ENCODE measurements at places on chromosomes 12 and 14.

DNA sequence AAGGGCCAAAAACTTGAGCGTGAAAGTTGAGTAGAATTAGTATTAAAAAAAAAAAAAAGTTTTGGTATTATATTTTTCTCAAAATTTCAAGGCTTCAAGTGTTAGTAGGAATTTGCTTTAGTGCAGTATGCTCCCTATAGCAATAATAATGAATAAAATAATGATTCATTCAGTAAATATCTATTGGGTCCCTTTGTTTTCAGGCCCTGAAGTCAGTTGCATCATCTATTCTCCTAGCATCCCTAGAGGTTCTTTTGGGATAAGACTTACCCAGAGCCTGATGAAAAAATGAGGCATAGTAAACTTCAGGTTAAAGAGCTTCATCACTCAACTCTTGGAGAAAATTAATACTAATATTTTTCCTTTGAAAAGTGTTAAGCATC lies 1.1 kb downstream of the KMT5A start:
- DNase-seq, result no peak

DNA sequence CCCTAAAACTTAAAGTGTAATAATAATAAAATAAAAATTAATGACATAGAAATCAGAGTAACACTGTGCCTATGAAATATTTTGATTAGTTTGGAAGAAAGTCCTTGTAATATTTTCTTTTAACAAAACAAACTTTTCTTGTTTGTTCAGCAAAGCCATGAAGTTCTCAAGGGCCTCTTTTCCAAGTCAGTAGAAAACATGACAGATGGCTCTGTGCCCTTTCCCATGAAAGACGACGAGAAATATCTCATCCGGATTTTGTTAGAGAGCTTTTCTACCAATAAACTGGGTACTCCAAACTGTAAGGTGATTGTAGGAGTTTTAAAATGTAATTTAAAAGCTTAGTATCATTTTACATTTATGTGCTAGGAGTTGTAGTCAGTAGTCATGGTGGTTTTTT lies 54.5 kb upstream of the ASPG start:
- DNase-seq, result no peak

DNA sequence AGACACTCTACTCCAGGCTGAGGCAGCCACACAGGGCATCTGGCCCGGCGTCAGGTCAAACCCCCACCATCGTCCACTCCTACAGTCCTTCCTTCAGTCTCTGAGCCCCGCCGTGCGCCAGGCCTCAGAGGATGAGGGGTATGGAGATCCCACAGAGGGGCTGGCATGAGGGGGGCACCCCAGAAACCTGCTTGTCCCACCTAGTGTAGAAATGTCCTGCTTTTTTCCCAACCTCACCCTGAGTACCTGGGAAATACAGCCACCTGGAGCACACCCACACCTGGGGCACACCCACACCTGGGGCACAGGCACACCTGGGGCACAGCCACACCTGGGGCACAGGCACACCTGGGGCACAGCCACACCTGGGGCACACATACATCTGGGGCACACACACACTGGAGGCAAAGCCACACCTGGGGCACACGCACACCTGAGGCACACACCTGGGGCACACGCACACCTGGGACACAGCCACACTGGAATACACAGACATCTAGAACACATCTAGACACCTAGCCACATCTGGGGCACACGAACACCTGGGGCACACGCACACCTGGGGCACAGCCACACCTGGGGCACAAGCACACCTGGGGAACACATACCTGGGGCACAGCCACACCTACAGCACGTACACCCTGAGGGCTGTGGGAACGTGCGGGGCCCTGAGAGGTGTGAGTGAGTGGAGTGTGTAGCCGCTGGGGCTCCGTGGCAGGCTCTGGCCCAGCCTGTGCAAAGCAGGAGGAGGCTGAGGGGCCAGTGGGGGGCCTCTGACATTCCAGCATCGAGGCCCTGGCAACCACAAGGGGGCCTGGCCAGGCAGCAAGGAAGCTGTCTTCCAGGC lies 18.4 kb downstream of the AKT1 start:
- no peak for DNase-seq

DNA sequence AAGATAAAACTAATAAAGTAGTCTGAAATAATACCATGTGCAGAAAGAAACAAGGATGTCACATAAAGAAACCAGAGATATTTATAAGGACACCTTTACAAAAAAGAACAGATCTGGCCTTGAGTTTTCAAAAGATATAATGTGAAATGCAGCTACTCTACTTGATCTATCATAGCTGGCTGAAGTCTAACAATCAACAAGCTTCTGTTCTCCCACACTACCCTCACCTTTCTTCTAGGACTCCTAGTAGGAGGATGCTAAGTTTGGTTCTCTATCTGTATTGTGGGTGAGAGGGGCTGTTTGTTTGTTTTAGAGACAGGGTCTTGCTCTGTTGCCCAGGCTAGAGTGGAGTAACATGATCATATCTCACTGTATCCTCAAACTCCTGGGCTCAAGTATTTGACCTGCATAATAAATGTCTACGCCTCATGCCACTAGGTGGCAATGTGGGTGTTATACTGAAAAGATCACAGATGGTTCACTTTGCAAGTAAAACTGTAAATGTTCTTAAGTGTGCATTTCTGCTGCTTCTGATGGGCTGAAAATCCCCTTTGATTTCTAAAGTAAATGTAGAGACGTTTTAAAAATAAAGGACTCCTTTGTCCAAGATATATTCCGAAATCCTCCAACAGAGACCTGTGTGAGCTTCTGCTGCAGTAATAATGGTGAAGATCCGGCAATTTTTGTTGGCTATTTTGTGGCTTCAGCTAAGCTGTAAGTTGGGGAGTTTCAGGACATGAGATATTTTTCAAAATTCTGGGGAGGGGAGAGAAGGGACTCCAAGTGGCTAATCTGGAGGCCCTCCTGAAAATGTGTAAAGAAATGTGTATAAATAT lies 269.3 kb downstream of the DAD1 start:
- peak; percentile 73 for DNase-seq

DNA sequence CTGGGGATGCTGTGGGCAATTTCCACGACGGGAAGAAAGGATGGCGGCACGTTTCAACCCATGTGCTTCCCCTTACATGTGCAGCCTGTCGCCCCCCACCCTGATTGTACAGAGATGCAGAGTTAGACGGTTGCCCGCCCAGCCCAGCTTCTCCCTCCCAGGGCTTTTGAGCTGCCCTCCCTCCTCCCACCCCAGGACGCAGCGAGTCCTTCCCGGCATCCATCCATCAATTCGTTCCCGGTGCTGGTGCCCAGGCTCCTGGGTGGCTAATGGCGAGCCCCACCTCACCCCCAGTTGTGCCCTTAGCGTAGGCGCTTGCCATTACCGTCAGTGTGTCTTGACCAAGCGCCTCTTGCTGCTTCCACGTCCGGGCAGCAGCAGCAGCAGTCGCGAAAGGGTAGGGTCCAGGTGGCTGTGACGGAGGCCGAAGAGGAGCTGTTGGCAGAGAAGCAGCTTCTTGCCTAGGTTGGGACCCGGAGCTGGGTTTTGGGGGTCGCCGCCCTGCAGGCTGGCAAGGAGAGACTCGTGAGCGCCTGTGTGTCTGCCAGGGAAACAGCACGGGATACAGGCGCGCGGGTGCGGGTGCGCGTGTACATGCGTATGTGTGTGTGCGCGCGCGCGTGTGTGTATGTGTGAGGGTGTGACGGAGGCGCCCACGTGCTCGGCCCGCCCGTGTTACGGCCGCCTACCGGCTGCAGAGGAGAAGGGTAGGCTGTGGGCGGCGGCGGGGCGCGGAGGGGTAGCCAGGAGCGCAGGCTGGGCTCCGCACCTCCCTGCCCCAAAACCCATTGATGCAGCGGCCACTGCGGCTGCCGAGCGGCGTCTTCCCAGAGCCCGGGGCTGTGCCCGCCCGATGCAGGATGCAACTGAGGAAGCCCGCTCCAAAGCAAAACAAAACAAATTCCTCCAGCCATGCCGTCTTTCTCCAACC lies at the start of gene SLC6A15:
Gene SLC6A15 (minus strand): TSS at position 602 of the 931 bp plus-strand sequence. CDS start 20,679 bp downstream, outside the sequence.
- no peak for DNase-seq

GRCh38 chr12:77940567-77940966 lies 109.9 kb downstream of the NAV3 start:
- no peak for DNase-seq

- no peak for DNase-seq
Measured at GRCh38 chr12:33828326-33828725, 194.0 kb upstream of the ALG10 start.

DNA sequence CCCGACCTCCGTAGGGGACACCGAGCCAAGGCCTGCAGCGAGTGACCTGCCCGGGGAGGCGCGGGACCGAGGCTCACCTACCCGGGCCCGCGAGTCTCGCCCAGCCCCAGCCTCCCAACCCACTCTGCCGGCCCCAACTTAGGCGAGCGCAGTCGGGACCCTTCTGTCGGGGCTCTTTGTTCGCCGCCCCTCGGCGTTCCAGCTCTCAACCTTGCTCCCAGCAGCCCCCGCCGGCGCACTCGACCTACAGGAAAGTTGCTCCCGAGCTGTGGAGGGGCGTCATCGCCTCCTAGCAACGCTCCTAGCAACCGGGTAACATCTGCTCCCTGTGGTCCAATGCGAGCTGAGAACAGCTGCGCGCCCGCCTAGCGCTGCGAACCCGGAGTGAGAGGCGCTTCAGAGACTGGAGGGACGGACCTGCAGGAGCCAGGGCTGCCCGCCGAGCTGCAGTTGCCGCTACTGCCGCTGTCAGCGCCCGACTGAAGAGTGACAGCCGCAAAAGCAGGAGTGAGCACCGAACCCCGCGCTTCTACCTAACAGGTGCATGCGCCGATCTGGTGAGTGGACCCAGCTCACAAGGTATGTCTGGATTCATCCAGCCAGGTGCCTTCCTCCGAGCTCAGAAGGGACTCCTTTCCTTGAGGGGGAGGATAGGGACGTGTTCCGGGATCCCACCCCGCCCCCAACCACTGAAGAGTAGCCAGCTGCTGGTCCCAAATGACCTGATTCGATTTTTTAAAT lies 355.0 kb downstream of the SNAPC1 start:
- peak; percentile 67 for DNase-seq

DNA sequence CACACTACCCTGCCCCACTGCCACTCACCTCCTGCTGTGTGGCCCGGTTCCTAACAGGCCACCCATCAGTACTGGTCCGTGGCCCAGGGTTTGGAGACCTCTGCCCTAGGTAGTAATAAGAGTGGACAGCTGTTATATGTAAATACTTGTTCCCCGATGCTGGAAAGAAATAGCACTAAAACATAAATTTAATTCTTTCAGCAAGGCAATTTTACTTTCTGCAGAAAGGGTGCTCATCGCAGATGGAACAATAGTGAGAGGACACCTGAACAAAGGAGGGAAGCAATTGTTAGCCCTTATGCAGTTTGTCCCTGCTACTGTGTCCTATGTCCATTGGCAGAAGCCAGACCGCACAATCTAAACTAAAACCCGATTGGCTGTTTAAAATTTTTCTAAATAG lies 5.9 kb upstream of the CYP46A1 start:
- no peak for DNase-seq

GRCh38 chr12:109239179-109239578 lies 69.9 kb downstream of the FOXN4 start:
- no peak for DNase-seq

GRCh38 chr14:31138301-31138700 lies 69.3 kb downstream of the HECTD1 start:
- no peak for DNase-seq

- no peak for DNase-seq
Measured at GRCh38 chr14:79281244-79282152, 929.8 kb downstream of the DIO2 start.

GRCh38 chr12:89756585-89757398 lies 48.2 kb upstream of the ATP2B1 start:
- DNase-seq, result no peak

- no peak for DNase-seq
Measured at GRCh38 chr12:104022786-104023185, 27.2 kb downstream of the GLT8D2 start.

DNA sequence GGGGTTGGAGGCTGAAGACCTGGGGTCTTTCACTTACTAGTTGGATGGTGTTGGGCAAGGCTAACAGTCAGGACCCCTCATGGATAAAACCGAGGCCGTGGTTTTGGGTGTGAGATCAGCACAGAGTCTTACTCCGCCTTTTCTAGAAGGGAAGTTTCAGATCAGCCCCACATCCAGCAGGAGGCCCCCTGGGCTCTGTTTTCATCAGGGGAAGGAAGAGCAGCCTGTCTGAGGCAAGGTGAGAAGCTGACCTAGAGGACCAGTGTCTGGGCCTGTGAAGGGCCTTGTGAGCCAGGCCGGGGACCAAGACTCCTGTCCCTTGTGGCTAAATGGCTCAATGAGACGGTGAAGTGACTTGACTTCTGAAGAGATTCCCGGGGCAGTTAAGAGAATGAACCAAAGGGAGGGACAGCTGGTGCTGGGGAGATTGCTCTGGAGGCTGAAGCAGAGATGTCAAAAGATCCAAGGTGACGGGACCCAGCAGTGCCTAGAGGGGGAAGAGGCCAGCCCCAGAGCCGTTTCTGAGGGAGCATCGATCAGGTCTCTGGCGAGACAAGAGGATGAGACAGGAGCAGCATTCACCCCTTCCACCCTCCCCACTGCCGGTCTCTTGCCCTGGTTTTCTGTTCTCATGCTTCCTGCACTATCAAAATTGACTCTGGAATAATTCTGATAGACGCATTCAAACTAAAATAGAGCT lies 40.1 kb upstream of the TSPAN9 start:
- no peak for DNase-seq

DNA sequence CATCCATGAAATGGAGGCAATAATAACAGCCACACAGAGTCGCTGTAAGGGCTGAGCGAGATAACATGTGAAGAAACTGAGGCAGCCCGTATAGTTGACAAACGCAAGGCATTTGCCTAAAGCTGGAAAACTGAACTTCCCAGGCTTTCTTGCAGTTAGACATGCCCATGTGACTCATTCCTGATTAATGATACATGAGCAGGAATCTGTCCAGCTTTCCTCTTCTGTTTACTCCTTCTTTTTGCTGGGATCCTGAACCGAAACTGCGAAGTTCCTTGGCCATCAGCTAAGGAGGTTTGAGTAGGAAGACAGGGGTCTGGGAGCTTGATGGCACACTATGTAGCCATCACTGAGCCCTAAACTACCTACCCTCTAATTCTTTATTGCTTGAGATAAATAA lies 52.2 kb downstream of the ST8SIA1 start:
- DNase-seq, result no peak

- no peak for DNase-seq
Measured at GRCh38 chr14:51188566-51189185, 51.4 kb upstream of the TMX1 start.

GRCh38 chr12:123468786-123469185 lies 10.8 kb downstream of the SNRNP35 start:
- no peak for DNase-seq

- DNase-seq, result no peak
Measured at GRCh38 chr12:12779529-12779928, 5.9 kb upstream of the APOLD1 start.
